Activated CD8-positive, alpha-beta memory T cell treated with anti-CD3 and anti-CD28 coated beads for 1 hour (primary cell): ENCODE measurements at places on chromosomes 3 and 15.

DNA sequence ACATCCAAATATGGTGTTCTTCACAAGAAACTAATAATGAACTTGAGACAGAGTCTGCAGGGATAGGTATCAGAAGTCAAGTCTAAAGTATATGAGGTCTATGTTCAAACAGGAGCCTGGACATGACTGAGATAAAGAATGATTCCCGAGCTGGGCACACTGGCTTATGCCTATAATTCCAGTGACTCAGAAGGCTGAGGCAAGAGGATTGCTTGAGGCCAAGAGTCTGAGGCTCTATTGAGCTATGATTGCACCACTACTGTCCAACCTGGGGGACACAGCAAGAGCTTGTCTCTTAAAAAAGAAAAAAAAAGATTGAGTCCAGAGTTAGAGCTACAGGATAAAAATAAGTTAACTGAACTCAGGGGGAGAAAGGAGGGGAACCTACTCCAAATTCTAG is 246.5 kb downstream of the LRRN1 start:
- DNase-seq = no peak

DNA sequence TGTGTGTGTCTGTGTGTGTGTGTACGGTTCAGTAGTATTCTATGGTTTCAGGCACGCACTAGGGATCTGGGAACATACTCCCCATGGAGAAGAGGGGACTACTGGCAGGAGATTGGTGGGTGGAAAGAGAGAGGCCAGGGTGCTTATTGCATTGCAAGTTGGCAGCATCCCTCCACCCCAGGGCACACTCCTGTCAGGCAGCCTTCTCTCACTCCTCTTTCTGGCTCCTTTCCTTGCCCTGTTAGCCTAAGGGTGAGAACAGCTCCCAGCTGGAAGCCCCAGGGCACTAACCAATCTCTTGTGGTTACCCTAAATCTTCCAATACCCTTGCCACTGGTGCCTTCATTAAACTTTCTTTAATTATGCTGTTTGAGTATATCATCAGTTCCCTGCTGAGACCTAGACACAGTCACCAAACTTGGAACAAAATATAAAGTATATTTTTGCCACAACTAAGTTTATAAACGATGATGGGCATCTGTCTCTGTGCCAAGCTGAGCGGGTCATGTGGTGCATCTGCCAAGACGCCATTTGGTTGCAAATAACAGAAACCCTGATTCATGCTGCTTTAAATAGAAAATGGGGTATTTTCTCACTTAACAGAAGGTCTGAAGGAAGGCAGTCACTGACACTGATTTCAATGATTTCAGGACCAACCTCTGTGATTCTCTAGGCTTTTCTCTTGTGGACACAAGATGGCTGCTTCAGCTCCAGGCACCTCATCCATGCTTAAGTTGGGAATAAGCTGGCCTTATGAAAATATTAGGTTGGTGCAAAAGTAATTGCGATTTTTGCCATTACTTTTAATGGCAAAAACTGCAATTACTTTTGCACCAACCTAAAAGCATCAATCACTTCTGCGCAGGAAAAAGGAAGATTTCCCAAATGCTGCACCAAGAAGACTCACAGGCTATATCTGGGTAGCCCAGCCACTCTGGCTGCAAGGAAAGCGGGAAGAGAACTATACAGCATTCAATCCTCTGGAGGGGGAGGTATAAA is 476.9 kb upstream of the PROK2 start:
- no peak for DNase-seq

GRCh38 chr3:176574786-176575185 is 622.5 kb downstream of the TBL1XR1 start:
- DNase-seq = no peak

DNA sequence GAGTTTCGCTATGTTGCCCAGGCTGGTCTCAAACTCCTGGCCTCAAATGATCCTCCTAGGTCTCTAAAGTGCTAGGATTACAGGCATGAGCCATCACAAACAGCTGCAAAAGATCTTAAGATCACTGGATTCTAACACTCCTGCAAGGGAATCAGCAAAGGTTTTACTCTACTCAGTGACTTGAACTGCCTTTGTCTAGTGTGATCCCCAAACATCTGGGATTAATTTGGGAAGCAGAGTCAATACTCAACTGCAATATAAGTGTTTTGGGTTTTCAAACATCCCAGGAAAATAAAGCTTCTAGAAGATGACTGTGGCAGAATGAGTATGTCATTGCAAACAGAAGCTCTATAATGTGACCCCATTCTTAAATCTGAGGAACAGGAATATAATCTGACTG is 7.2 kb downstream of the SPG21 start:
- DNase-seq = no peak

DNA sequence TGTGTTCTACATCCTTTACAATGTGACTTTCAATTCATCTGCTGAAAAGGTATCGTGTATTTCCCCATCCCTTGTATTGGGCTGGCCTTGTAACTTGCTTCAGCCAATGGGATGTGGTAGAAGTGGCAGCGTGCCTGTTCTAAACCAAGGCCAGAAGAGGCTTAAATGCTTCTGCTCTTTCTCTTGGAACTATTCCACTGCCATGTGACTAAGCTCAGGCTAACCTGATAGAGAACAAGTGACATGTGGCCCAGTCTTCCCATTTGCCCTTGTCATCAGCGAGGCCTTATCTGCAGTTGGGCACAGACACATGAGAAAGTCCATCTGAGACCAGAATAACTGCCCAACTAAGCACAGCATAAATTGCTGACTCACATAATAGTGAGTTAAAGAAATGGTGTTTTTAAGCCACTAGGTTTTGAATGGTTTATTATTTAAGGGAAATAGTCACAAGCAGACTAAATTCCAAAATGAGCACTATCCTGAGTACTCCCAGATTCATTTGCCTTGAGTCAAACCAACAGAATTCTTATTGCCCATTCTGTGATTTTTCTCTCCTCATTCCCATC is 230.2 kb downstream of the CPNE4 start:
- no peak for DNase-seq

DNA sequence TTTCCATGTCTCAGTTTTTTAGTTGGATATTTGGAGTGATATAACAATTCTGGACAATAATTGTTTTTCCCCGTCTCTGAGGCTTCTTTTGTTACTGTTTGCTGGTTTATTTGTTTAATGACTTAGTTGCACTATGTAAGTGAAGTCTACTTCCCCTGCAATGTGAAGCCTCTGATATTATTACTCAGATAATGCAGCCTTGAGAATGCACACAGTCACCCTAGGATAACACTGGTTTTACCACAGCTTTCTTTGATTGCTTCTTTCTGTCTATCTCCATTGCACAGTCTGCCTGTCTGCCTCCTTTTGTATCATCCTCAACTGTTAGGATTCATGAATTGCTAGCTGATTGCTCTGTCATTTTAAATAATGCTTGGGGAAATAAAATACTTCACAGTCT is 208.7 kb upstream of the ROBO1 start:
- no peak for DNase-seq

DNA sequence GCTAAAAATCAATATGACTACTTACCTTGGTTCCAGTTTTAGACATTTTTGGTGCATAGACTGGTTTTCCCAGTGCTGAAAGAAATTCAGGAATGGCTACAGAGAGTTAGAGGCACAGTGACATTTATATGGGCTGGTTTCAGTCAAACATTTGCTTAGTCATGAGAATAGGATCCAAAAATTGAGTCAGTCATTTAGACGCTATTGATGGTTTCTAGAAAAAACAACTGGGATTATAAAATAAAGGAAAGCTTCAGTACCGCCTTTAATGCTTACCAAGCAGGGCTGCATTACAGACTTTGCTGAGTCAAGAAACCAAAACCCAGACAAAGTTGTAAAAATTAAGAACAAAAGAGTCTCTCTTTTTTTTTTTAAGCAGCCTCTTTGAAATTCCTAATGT is at the start of gene CRYGS:
Gene CRYGS (minus strand): TSS at position 100 of the 400 bp plus-strand sequence. CDS start 54 bp downstream, at position 46.
- no peak for DNase-seq

GRCh38 chr15:39573844-39574243 is 7.0 kb upstream of the THBS1 start:
- DNase-seq = no peak

DNA sequence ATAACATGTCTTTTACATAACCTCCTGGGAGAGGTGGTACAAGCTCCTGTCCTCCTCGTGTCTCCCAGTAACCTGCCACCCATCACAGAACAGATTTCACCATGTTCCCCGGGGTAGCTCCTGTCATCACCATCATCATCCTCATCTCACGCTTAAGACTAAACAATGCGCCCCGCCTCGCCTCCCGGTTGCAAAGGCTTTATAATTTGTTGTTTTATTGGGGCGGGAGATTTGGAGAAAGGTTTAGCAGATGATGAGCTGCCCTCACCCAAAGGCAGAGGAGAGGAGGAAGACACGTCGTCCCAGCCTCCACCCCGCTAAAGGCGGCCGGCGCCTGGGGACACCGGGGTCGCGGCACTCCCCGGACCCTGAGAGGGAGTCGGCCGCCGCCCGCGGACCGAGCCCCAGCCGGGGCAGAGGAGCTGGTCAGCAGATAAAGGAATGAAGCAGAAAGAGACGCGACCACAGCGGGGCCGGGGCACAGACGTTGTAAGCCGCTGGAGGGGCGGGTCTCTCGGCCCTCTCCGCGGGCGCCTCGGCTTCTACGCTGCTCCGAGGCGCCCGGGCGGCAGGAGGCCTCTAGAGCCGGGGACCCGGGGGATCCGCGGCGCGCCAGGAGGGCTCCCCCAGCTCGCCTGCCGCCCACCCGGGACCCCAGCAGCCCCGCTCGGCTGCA is 589 bp downstream of the HERC1 start:
- no peak for DNase-seq

DNA sequence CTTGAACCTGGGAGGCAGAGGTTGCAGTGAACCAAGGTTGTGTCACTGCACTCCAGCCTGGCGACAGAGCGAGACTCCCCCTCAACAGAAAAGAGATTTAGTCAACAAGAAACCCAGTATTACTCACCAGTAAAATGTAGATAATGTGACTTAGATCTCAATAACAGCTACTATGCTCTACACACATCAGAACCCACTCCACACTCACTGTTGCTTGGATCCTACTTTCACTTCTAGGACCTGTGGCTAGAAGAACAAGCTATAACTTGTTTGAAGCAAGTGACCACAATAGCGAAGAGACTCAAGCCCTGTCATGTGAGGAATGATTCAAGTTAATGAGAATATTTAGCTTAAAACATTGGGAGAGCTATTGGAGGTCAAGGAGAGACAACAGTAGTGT is 100.7 kb downstream of the ANXA2 start:
- no peak for DNase-seq

DNA sequence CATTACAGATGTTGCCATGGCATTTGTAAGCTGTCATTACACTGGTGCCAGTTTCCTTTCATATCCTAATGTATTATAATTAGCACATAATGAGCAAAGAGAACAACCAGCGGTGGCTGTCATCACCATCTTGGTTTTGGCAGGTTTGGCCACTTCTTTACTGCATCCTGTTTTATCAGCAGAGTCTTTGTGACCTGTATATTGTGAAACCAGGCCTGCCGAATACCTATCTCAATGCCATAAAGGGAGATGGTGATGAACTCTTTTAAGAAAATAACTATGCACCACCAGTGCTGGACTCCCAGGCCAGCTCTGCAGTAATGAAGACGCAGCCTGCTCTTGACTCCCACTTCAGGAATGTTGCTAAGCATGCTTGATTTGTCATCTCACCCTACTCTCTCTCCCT is 458.1 kb upstream of the NR2F2 start:
- DNase-seq = no peak

- no peak for DNase-seq
Observed at GRCh38 chr15:96325541-96326327, 4.8 kb upstream of the NR2F2 start.

DNA sequence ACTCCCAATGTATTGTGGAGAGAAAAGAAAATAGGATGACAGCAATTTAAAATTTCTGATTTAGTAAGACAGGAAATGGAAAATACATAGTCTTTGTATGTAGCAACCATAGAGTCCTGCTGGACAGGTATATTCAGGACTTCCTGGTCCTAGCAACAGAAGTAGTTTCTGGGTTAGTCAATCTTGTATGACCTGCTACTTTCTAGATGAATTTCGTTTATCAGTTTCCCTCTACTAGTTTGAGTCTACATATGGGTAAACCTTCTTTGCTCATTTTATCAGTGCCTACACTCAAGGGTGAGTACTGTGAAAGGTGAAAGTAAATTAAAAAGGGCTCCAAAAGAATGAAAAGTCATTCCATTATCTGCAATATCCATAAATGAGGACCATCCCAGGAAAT is 309.8 kb downstream of the UNC13C start:
- no peak for DNase-seq

DNA sequence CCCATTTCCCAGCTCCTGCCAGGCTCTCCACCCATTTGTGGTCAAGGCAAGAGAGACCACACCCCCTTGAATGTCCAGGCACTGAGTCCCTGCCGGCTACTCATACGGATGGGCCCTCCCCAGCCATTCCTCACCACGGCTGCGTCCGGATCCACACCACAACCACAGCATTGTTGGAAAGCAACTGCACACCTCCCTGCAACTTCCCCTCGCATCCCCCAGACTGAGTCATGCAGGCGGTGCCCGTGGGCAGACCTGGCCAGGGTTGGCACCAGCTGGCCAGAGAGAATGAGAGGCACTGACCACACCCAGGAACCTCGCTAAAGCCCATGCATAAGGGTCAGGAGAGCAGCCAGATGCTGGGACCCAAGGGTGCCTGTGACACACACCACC is 30.5 kb downstream of the LOXL1 start:
- DNase-seq = no peak

DNA sequence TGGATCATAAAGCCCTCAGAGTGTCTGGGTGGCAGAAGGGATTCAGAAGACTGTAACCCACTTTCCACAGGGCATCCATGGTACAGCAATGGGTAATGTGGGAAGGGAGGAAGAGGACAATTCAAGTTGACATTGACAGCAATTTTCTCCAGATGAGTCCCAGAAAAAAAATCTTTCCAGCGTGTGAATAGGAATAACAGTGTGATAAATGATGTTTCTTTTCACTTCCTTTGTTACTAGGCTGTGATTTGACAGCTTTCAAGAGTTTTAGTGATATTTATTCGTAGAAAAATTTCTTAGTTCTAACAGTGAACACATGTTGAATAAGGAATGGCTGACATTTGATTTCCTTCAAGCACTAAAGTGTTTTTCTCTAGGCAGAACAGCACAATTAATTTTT is 186.4 kb downstream of the CADPS start:
- no peak for DNase-seq

GRCh38 chr15:90872486-90873184 is 4.2 kb downstream of the FURIN start:
- no peak for DNase-seq

- no peak for DNase-seq
Observed at GRCh38 chr3:196640297-196641018, 964 bp downstream of the NRROS start.

GRCh38 chr15:72365844-72366243 is 10.0 kb downstream of the HEXA start:
- no peak for DNase-seq
